NCI-H2171 treated with DMSO at 0.1 percent for 48 hours (cell line): ENCODE measurements at places on chromosomes 12 and 14.

DNA sequence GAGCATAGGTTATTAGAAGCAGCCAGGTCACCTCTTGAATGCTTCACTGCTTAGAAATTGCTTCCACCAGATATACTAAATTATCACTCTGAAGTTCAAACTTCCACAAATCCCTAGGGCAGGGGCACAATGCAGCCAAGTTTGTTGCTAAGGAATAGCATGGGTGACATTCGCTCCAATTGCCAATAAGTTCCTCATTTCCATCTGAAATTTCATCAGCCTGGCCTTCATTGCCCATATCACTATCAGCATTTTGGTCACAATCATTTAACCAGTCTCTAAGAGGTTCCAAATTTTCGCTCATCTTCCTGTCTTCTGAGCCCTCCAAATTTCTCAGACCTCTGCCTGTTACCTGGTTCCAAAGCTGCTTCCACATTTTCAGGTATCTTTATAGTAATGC lies 356.1 kb downstream of the DAD1 start:
- no peak for DNase-seq

- no peak for DNase-seq
Measured at GRCh38 chr12:32198555-32198954, 91.9 kb downstream of the BICD1 start.

DNA sequence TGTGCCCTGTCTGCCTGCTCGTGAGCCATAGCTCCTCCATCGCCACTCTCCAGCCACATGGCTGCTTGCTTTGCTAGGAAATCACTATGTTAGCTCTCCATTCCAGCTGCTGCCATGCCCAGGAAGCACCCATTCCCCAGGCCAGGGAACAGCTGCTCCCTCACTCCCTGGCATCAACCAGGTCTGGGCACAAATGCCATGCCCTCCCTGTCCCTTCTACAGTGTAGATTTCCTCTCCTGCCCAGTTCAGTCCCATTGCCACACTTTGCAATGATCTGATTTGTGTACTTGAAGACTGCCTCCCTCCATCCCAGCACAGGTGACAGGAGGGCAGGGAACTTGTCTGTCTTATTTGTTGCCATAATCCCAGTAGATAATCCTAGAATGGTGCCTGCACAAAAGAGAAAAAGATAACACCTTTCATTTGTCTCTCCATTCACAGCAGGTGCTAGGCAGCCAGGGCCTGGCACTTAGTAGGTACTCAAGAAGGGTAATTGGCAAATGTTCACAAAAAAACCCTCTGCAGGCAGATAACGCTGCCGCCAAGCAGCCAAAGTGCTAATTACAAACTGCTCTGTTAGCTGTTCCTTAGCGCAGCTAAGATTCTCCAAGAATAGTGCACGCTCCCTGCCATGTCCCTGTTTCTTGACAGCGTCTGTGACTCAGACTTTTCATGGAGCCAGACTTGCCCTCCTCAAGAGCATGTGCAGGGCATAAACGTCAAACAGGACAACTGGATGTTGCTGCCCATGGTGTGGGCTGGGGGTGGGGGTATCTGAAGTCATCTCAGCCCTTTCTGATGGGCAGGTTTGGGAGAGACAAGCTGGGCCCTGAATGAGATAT lies 69.1 kb downstream of the ARL6IP4 start:
- DNase-seq, result no peak

GRCh38 chr12:1666215-1666614 lies 24.7 kb upstream of the ADIPOR2 start:
- no peak for DNase-seq

- DNase-seq, result no peak
Measured at GRCh38 chr12:27534060-27534764, 10.2 kb downstream of the PPFIBP1 start.

- DNase-seq, result no peak
Measured at GRCh38 chr14:90717916-90718315, 98.3 kb downstream of the TTC7B start.

GRCh38 chr12:130862161-130862560 lies 9.7 kb upstream of the RAN start:
- DNase-seq, result no peak
